ENCODE measurements at places on chromosomes 4 and X.

DNA sequence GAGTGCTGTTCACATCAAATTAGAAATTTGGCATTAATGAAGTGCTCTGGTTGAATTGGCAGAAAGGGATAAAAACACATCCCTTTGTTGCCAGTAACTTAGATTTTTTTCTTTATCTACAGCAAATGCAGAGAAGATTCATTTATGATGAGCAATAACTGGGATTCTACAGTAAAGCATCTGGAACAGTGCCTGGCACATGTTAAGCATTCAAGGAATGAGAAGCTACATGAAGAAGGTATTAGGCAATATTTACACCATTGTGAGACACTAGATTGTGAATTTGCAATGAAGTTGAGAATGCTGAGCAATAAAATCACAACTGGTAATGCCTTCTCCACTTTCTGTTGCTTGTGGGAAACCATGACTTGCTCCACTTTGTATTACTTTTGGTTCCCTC is 33.5 kb downstream of the PCDH19 start:
- no peak for DNase-seq

DNA sequence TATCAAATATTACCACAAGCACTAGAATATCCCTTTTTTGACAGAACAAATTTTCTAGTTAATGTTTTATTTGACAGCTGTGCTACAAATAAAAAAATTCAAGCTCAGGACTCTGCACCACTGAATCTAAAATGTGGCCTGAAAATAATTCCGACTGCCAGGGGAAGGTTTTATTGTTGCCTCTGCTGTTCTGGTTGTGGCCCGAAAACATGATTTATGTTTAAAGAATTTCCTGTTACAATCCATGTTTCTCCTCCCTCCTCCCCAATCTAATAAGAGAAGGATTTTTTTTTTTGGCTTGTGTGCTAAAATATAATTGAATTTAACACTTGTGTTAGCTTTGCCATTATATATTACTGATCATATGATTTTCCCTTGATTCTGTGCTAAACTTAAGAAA is 227.8 kb downstream of the DCLK2 start:
- DNase-seq = no peak

- peak; percentile 9 for DNase-seq
These were observed 14.3 kb upstream of the C4orf50 start for GRCh38 chr4:6032249-6033244.

DNA sequence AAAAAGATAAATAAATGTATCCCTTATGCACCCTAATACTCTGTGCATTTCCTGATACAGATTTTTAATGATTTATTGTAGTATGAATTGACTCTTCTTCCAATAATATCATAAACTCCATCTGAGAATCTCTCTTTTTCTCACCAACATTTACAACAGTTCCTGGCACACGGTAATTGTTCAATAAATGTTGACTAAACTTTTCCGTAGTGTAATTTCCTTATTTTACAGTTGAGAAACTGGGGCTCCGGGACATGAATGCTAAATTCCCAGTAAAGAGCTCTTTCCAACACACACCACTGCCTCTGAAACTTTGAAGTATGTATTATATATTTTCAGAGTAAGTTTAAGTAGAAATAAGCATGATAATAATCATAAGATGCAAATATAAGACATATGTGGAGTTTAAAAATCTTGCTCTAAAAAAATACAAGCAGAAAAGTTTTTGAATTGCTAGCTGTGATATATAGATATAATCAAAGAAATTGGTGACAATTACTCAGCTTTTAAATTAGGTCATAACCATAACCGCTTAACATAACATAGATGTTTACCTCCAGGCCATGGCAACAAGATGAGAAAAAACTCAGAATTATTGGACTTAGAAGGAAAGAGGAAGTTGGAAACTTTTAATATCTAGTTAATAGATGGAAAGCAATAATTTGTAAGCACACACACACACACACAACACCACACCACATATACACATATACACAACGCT is 28.2 kb upstream of the ANTXR2 start:
- DNase-seq = no peak

- no peak for DNase-seq
These were observed 32.1 kb upstream of the TMPRSS11B start for GRCh38 chr4:68277627-68278026.

- DNase-seq = no peak
These were observed 633.4 kb downstream of the PDHA2 start for GRCh38 chr4:96473246-96473645.

DNA sequence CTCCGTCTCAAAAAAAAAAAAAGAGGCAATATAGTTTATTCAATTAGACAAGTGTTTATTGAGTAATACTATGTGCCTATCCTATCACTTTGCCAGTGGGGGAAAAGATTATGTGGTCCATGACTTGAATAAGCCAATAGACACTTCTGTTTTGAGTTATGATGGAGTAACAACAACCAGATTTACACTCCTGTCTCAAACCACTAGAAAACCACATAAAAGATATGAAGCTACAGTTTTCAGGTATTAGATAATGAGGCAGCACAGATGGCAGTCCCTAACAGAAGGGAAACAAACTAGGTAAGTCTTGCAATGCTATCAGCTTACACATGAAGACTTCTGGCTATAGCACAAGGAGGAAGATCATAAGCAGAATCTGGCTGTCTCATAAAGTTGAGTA is 22.5 kb downstream of the NFXL1 start:
- no peak for DNase-seq

DNA sequence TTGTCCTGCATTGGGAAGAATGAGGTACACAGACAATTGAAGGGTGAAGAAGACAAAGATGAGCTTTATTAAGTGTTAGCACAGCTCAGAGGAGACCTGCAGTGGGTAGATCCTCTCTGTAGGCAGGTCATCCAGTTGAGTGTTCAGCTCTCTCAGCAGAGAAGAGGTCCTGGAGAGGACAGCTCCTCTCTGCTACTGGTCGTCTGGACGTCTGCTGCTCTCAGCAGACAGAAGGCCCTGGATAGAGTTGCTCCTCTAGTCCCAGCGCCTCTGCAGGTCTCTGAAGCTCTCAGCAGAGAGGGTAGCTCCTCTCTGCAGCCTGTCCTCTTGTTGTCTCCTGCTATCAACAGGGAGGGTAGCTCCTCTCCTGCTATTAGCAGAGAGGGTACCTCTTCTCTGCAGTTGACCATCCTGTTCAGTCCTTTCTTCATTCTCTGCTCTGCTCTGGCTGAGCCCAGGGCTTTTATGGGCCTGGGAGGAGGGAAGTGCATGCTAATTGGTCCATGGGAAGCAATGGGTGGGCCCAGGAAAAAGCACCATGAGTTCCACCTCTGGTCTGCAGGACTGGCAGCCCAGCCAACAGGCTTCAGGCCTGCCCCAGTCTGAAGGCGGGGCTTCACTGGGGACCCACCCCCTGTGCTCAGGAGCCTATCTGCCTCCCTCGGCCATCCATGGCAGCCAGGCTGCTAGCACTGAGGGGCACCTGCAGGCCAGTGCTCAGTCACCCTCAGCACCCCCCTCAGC is 54.1 kb upstream of the IBSP start:
- no peak for DNase-seq

DNA sequence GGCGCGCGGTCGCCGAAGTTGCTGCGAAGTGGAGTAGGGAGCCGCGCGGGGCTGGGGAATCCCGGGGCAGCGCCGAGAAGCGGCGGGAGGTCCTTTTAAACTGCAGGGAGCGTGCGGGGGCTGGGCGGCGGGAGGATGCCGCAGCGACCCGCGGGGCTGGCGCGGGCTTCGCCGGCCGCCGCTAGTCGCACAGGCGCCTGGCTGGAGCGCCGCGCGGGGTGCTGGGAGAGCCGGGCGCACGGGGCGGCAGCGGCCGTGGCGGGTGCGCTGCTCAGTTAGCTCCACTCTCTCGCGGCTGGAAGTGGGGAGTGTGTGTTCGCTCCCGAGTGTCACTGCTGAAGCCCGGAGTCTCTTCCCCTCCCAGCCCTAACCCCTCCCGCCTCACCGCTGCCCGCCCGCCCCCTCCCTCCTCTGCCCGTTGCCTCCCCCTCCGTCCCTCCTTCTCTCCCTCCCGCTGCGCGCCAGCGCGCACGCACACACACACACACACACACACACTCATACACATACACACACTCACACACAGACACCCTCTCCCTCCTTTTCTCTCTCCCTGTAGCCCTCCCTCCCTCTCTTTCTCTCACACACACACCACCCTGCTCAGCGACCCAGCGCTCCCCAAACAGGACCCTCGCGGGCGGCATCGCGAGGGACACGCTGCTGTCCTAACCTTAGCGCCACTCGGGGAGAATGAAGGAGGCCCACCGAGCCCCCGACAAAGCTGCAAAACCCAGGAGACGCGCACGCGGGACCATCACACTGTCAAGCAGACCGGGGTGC is at the start of gene NDNF:
NDNF (minus strand) TSS at position 312 of the 780 bp plus-strand sequence. CDS start 26,698 bp downstream, outside the sequence.
- DNase-seq = no peak

GRCh38 chr4:48687313-48688051 is 92.6 kb downstream of the FRYL start:
- no peak for DNase-seq

DNA sequence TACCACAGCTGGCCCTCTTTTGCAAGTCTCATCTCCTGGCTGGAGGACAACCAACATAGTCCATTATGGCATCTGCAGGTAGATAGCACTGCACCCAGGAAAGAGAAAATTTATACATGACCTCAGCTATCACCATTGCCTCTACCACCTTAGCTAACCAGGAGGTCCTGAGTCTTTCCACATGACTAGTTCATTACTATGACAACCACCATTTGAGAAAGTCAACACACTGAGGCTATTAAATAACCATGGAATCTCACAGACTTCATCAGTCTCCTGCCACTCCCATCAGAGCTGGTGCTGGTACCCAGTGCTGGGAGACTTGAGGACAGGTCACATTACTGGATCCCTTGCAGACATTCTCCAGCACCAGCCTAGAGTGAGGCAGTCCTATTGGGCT is 285.9 kb downstream of the GBA3 start:
- DNase-seq = no peak

DNA sequence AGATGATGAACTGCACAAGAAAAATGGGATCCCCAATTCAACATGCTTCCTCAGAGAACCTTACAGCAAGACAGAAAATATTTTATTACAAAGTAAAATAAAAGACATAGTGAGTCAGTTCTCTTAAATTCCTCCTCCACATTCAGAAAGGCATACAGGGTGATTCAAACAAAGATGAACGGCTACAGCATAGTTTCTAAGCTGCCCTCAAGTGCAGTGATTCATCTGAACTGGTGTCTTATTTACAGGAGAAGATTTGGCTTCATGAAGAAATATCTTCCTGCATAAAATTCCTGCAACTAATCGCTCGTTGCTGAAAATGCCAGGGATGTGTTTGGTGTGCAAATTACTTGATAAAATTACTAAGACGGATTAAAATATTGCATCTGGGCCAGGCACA is 103.6 kb downstream of the PRKX start:
- no peak for DNase-seq

GRCh38 chr4:73740353-73740778 is at the start of gene CXCL8:
TSS of gene CXCL8 (plus strand) at chr4:73740569. CDS start at chr4:73740659, 90 bp downstream.
- no peak for DNase-seq

DNA sequence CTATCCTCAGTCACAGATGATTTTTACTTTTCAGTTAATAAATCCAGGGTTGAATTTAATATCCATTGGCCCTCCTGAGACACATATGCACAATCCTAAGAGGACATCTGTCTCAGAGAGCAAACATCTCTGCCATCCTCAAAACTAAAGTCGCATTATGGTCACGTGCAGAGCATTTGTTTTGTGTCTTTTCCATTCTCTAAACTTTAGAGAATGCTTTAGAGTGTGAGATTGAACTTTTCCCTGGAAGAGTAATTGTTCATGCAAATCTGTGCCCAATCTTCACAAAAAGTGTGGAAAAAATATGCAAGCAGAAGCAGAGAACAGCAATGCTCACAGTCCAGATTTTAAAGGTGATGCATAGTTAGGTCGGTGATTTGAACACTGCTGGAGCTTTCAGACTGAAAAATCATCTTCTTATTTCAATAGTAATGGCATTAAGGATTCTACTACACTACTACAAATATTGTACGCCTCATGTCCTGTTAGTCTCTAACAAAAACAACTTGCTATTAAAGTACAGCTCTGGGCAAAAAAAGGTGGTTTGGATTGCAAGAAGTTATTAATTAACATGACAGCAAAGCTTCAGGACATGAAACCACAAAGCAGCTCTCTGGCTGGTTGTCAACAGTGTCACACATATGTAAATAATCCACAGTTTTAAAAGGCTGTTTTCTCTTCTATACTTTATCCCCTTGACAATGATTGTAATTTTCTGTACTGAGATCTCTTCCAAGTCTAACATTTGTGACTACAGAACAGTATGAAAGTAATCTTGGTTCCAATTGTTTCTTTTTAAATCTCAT is 19.9 kb downstream of the DCHS2 start:
- DNase-seq = no peak

- no peak for DNase-seq
These were observed 2.3 kb upstream of the UGDH start for GRCh38 chr4:39529534-39529933.

- no peak for DNase-seq
These were observed 5.0 kb downstream of the SLC4A4 start for GRCh38 chr4:71343670-71344466.

GRCh38 chr4:54268151-54268550 is 39.1 kb downstream of the PDGFRA start:
- no peak for DNase-seq

GRCh38 chrX:110417128-110417527 is 58.5 kb downstream of the RTL9 start:
- DNase-seq = no peak

GRCh38 chr4:100079264-100079663 is 111.0 kb downstream of the DDIT4L start:
- no peak for DNase-seq

DNA sequence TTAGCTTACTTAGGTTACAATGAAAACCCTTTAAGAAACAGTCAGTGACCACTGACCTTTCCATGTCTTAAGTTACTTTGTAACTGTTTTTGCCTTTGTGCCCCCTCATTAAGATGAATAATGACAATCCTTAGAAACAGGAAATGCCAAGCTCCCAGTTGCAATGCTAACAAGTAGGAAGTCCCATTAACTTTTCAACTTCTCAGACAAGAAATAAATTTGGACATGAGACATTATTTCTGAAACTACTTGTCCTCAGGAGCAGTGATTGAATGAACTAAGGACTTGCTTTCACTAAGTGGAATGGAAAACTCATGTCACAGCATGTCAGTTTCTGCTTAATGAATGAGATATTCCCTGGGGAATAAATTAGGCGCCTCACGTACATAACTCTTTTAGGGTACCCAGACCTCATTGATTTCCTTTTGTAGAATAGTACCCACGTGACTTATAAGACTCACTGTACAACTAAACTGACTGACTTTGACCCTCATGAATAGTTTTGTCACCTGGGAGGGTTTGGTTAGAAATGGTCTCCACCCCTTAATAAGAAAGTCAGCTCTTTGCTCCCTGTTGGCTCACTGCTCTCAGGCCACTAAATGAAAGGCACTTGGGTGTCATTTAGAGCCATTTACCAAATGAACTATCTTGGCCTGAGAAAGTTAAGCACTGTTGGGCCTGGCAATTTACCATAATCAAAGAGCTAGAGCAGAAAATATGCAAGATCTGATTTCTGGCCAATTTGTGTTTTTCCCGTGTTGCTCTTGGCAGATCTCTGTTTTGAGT is 383.9 kb downstream of the RPA4 start:
- DNase-seq = no peak

DNA sequence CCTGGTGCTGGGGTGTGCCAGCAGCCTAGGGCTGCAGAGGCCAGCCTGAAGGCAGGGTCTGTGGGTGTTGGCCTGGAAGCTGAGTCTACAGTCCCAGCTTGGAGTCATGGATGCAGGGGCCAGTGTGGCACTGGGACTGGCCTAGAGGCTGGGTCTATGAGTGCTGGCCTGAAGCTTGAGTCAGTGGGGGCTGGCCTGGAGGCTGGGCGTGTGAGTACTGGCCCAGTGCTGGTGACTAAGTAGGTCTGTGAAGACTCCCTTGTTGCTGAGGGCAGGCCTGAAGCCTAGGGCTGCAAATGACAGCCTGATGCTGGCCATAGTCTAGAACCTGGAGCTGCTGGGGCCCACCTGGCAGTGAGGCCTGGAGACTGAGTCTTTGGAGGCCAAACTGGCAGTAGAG is 31.3 kb upstream of the ALG13 start:
- no peak for DNase-seq
